ENCODE measurements at places on chromosomes 16 and 17. TPM values are rescaled to one million over a fixed set of nuclear protein-coding genes. Genes with fewer than 3 reads are reported as not detected.
A peak's percentile ranks its signal among the peaks of the same experiment; 100 is the strongest.

The KRT33B gene
- total RNA-seq: not detected

The BTBD17 gene
- under 0.01 TPM for total RNA-seq

The AOC3 gene
- total RNA-seq: 0.27 TPM

- no peak for DNase-seq
These were observed 57.7 kb downstream of the GTF3C1 start for GRCh38 chr16:27491894-27492587.

The SLC9A5 gene
- total RNA-seq: 0.54 TPM

DNA sequence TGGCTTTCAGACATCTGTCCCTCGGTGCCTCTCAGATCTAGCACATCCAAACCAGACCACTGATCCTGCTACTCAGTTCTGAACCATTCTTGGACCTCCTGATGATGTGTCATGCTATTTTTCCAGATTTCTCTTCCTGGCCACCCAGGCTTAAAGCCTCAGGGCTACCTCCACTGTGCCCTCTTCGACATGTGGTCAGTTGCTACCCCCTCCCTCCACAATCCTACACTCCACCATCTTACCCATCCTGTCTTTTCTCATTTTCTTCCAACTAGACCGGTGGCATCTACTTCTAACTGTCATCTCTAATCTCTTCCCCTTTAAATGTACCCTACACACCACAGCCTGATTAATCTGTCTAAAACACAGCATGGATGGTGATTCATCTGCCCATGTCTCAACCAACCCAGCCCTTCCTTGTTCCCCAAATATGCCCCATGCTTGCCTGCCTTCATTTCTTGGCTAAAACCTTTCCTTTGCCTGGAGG, 478.6 kb downstream of the SLC39A11 start:
- DNase-seq: peak; percentile 40

The SLC16A11 gene
- 0.54 TPM for total RNA-seq

The AGRP gene
- not detected for total RNA-seq

DNA sequence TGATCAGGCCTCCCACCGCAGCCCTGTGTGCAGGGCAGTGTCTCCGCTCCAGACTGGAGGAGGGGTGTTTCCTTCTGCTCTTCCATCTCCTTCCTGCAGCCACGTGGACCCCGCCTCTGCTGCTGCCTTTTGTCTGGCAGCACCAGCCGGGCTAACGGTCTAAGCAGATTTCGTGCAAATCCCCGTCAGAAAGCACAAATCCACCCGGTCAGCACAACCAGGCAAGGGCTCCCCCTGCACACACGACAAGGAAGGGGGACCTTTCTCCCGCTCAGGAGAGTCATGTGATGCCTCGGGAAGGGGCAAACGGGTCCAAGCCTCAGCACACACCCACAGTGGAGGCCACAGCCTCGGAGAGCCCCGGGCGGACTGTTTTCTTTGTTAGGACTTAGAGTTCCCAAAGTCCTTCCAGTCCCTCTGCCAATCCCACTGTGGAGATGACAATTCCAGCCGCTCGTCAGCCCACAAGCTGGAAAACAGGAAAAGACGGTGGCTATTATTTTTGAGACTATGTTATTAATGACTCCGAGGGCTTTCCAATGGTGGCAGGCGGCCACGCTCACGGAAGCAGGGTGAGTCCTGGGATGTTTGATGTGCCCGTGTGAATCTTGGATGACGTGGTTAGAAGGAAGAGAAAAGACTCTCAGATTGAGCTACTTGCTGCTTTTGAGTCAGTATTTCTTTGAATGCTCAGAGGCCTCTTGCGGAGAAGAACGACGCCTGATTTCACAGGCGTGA, 22.5 kb upstream of the MEAK7 start:
- DNase-seq: no peak

The MRPL27 gene
- total RNA-seq: 54.7 TPM

DNA sequence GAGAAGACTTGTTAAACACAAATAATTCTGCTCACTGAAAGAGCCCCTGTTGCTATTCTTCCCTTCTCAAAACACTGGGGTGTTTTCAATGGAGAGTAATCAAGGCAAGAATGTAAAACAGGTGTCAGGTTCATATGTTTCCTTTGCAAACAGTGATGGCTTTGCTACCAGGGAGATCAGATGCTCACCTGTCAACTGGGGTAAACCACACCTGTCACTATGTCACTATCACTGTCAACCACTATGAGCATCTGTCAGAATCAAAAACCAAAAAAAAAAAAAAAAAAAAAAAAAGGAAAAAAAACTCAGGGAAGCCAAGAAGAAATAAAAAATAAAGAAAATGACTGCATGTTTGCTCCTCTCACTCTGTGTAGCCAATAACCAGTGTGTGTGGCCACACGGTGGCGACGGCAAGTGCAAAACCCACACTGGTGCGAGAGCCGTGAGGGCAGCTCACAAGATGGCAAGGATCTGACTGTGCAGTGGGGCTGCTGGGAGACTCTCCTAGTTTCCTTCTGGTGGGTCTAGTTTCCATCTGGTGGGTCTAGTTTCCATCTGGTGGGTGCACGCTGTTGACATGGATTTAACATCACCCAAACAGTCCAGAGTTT, 22.7 kb downstream of the USP22 start:
- no peak for DNase-seq

GRCh38 chr17:47810200-47810821, 11.3 kb downstream of the OSBPL7 start:
- DNase-seq: no peak

Measured in hematopoietic multipotent progenitor cell (in vitro differentiated cells).